ENCODE measurements at places on chromosomes 1 and 21. TPM values are rescaled to one million over a fixed set of nuclear protein-coding genes. Genes with fewer than 3 reads are reported as not detected.

S100A3 gene
- not detected for polyA plus RNA-seq

ZFYVE9 gene
- polyA plus RNA-seq, result 2.9 TPM

GRCh38 chr1:216142921-216143320, 280.3 kb downstream of the USH2A start:
- no peak for DNase-seq

GRCh38 chr1:211492511-211493132, 660 bp upstream of the RD3 start:
- DNase-seq, result no peak

GRCh38 chr1:193189442-193190095, 3.2 kb upstream of the B3GALT2 start:
- no peak for DNase-seq

GRCh38 chr1:6971048-6971447, 185.8 kb downstream of the CAMTA1 start:
- DNase-seq, result no peak

DNA sequence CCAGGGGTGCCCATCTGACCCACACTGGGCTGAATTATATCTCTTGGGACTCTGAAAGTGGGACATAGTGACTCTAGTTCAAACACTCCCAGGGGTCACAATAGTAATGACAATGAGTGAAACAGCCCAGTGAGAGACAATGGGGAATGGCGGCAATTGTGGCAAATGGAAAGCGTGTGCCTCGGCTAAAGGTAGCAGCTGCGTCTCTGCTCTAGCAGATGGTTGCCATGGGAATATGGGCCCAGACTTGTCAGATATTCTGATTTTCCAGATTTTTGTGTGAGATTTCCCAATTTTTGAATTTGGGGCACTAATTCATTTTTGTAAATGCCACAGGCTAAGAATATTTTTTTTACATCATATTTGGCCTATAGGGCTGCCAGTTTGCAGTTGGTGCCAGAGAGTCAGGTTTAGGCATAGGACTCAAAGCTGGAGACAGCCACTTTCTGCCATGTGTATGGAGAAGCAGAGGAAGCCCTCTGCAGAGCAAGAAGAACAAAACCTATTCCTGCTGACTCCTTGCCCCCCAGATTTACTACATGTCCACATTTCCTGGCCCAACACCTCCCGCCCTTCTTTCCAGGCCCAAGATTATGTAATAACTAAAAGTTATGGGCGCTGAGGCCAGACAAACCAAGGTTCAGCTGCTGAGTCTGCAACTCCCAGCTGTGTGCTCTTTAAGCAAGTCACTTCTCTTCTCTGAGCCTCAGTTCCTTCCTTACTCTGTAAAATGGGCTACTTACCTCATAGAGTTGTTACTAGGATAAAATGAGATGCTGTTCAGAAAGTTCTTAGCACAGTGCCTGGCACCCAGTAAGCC, 21.6 kb upstream of the PTP4A2 start:
- no peak for DNase-seq
